Substantia nigra (tissue), 51 donors: ENCODE measurements at places on chromosomes 12 and 14.
A peak's percentile ranks its signal among the peaks of the same experiment; 100 is the strongest.

- DNase-seq, result no peak
These were observed 40.9 kb downstream of the TMEM30B start for GRCh38 chr14:61240206-61240605.

DNA sequence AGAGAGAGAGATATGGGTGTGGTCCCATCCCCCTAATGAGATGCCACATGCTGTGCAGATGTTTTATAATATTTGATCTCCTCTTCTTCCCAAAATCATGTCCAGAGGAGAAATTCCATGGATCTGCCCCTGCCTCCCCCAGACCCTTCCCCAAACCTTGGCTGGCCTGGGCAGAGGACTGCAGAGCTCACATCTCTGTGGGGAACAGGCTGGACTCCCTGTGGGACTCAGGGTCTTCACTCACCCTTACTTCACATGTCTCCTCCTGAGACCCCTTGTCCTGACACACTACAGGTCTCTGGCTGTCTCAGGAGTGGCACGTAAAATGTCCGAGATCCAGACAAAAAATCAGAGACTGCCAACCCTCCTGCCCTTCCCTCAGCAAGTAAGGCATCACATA lies 76.0 kb upstream of the CAPRIN2 start:
- no peak for DNase-seq

- DNase-seq, result no peak
These were observed 54.5 kb upstream of the MAX start for GRCh38 chr14:65156568-65157366.

- DNase-seq, result no peak
These were observed 33.0 kb downstream of the PTPN21 start for GRCh38 chr14:88521818-88522217.

GRCh38 chr14:59313658-59314608 lies 125.5 kb downstream of the DAAM1 start:
- DNase-seq, result no peak

DNA sequence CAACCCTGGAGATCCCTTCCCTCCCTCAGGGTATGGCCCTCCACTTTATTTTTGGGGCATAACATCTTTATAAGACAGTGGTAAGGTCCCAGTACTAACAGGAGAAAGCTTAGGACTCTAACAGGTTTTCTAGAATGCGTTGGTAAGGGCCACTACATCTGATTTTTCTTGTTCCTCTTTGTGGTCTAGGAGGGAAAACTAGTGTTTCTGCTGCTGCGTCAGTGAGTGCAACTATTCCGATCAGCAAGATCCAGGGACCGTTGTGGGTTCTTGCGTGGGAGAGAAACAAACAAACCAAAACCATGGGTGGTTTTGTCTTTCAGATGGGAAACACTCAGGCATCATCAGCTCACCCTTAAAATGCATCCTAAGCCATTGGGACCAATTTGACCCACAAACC lies 123.6 kb upstream of the SLC16A7 start:
- no peak for DNase-seq

DNA sequence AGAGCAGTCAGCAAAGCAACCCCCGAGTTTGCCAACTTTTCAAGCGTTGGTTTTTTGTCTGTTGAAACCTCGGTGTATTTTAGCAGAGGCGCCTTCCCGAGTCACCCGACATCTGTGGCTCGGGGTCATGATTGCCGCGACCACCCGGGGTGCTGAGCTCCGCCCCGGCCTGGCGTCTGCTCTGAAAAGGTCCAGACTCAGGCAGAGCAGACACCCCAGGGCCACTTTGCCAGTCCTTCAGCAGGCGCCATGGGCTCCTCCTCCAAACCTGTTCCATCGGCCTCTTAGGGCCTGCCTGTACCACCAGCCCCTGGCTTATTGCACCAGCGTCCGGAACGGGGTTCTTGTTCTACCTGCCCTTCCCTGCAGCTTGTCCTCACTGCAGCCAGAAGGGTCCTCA lies 19.1 kb downstream of the ANKRD9 start:
- no peak for DNase-seq

- no peak for DNase-seq
These were observed 52.6 kb downstream of the LRP6 start for GRCh38 chr12:12214201-12214600.

DNA sequence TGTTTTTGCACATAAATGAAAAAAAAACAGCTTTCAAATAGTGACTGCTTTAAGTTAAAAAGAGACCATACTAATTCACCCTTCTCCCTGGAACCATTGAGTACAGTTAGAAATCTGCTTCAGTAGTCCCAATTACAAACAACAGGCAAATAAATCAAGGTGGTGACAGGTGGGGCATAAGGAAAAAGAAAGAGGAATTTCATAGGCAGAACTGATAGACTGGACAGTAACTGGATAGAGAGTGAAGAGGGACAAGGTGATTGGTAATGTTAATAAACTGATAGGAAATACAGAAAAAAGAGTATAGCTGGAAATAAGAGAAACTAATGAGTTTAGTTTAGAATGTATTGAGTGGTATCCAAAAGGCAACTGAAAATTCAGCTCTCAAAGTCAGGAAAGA lies 56.0 kb downstream of the SLC41A2 start:
- DNase-seq, result no peak

DNA sequence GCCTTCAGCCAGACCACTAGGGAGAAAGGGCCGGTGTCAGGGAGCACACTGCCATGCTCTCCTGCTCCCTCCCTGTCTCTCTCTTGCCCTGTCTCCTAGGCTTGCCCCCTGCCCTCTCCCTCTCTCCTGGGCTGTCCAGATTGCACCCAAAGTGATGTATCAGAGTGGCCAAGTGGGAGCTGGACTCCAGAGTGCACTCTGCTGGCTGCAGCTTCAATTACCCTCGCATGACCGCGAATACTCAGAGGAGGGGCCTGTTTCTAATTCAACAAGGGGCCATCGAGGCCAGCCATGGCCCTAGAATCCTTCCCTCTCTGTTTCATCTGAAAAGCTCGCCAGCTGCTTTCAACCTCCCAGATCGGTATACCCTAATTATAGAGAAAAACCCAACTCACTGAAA lies 206.4 kb upstream of the FKBP4 start:
- DNase-seq, result no peak

DNA sequence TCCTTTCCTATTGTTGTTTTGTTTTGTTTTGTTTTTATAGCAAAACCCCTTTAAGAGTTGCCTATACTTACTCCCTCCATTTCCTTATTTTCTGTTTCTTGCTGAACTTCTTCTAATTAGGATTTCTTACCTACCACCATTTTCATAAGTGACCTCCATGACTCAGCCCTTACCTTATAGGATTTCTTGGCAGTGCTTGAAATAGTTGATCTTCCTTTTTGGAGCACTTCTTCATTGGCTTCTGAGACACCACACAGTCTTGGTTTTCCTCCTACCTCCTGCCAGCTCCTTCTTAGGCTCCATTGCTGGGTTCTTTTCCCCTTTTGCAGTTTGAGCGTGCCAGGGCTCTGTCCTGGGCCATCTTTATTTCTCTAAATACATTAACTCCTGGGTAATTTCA lies 23.4 kb upstream of the EID3 start:
- no peak for DNase-seq

DNA sequence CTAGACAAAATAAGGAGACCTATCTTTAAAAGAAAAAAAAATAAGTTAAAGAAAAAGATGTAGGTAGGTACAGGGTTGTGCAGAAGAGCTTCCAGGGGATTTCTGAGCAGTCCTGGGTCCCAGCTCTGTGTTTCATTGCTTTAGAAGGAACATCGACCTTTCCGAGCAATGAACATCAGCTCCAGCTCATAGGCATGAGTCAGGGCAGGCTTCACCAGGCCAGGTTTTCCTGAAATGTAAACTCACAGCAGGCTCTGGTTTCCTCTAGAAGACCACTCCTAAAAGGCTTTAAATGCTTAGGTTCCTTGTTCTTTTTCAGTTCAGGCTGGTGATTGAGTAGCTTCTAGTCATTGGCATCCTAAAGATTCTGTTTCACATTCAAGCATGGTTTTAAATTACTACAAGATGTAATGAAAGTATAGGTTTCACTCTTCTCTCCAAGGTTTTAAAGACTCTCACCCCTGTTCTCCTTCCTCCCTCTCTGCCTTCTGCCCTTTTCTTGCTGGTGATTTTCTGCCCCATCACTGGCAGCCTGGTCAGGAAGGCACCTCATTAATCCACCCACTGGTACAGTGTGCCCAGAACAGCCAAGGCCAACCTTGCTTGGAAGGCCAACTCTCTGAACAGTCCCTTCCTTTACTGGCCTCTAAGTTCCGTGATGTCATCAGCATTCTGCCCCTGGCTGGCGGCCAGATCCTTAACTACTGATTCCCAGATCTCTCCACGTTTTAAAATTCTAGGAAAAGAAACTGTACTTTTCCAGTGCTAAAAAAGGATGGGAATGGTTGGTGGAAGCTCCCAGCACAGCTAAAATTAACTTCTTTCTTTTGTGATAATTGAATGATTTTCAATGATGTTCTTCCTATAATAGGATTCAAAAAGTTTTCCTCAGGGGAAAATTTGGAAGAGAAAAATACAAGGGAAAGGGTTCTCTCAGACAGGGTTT lies 109.4 kb upstream of the HIF1A start:
- DNase-seq, result no peak

DNA sequence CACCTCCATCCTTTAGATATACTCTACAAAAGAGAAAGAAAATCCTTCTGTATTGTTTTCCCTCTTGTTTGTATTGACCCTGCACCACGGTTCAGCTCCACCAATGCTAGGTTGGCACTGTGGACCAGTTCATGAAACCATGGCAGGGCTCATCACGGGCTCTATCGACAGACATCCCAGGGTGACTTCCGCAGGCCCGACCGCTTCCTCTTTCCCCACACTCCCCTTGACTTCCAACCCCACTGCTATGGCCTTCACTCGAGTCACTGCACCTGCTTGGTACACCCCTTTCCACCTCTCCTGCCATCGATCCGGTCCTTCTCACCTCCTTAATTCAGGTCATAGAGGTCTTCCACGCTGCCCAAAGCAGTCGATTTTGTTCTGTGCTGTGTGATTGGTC lies 21.2 kb upstream of the AKAP5 start:
- DNase-seq, result no peak

GRCh38 chr12:109393437-109394345 lies 46.0 kb downstream of the MYO1H start:
- peak; percentile 2 for DNase-seq

DNA sequence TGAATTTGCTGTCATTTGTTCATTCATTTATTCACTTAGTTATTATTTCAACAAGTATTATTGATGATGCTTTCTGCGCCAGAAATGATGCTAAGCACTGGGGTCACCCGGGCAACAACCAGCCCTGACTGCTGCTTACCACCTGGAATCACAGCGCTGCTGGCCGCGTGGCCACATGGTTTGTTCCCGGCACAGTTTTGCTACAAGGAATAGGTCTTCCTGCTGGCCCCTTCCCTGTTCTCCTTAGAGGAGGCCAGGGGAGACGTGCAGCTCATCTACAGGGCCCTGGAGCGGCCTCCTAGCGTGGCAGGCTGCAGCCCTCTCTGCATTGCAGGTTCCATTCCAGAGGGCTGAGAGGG lies 7.0 kb downstream of the JDP2 start:
- DNase-seq, result no peak

DNA sequence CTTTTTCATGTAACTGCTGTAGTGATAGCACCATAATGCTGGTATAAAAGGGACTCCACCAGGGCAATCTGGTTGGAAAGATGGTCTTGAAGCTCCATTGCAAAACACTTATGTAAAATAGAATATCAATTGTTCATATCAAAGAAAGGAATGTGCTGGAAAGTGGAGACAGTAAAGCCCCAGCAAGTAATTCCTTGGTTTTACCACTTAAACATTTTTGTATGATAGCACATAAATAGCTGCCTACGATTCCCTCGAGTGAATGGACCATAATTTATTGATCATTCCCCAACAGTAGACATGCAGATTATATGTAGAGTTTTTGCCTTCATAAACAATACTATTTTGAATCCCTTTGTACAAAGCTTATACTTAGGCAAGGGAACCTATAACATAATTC lies 275.4 kb downstream of the PAWR start:
- DNase-seq, result no peak

- no peak for DNase-seq
These were observed 156.5 kb downstream of the PRKCH start for GRCh38 chr14:61477712-61478462.

GRCh38 chr12:41919526-41920261 lies 225.0 kb downstream of the GXYLT1 start:
- DNase-seq, result no peak

DNA sequence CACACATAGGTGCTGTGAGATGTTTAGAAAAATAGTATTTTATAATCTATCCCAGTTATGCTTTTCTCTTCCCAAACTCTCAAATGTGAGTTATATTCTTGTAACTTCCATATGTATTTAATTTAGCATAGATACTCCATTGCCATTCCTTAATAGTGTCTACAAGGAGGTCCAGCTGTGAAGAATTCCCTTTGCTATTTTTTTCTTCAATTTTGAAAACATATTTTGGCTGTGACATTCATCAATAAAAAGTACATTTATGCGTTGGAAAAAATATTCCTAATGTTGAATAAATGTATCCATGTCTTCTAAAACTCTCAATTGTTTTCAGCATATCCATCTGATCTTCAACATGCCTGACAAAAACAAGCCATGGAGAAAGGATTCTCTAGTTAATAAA lies 1402.0 kb upstream of the SEL1L start:
- DNase-seq, result no peak

GRCh38 chr12:117453961-117454360 lies 92.5 kb upstream of the NOS1 start:
- DNase-seq, result no peak

GRCh38 chr14:96016501-96017160 lies 22.5 kb upstream of the C14orf132 start:
- DNase-seq, result no peak

- DNase-seq, result no peak
These were observed 33.6 kb upstream of the MMP17 start for GRCh38 chr12:131794573-131794972.

DNA sequence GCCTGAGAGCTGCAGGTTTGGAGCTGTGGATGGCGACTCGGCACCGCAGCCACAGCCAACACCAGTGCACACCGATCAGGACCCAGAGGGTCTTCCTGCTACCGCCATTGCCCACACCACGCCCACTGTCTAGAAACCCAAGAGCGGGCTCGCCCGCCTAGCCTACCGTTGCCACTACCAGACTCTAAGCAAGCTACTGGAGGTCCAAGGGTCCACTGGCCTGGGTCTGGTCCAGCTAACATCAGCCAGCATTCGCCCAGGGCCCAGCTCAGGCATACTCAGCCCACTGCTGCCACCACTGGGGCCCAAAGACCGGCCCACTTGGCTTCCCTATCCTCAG lies 30.5 kb upstream of the MON2 start:
- no peak for DNase-seq

- DNase-seq, result no peak
These were observed 1.7 kb upstream of the KIF26A start for GRCh38 chr14:104136472-104137296.

- DNase-seq, result no peak
These were observed 41.3 kb downstream of the EVL start for GRCh38 chr14:100106250-100107112.

DNA sequence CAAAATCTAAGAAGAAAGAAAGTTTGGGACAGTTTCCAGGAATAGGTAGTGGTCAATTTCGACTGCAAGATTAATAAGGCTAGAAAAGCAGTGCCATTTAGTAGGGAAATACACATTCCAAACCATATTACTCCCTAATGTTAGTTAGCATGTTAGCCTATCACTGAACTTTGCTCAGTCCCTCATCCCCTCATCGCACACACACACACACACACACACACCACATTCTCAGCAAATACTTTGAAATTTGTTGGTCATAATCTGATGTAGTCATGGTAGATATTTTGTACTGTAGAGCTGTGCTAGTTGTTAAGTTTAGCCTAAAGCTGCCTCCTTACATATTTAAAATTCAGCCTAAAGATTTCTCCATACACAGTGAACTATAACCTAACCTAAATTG lies 64.0 kb downstream of the MYF5 start:
- DNase-seq, result no peak
